Uterine smooth muscle cell (primary cell): ENCODE measurements at places on chromosomes 5 and 9. TPM values are rescaled to one million over a fixed set of nuclear protein-coding genes. Genes with fewer than 3 reads are reported as not detected.

AGXT2 gene
- not detected in 2 replicates for total RNA-seq

ECSCR gene
- 0.25 and 0.55 TPM in 2 replicates for total RNA-seq

ENTREP1 gene
- not detected in 2 replicates for total RNA-seq

DMRTA1 gene
- 1.00 and 1.5 TPM in 2 replicates for total RNA-seq

PLPPR1 gene
- total RNA-seq: not detected in 2 replicates

PCDHGA10 gene
- total RNA-seq: 4.9 and 5.2 TPM in 2 replicates

CYLC2 gene
- not detected in 2 replicates for total RNA-seq

NRG2 gene
- total RNA-seq: 0.37 and 0.77 TPM in 2 replicates

ETF1 gene
- total RNA-seq: 129 and 177 TPM in 2 replicates

ANKRD20A1 gene
- total RNA-seq: 0.12 and 0.22 TPM in 2 replicates

IRX1 gene
- total RNA-seq: not detected in 2 replicates

SPAG8 gene
- 0.75 and 1.3 TPM in 2 replicates for total RNA-seq

TBCA gene
- total RNA-seq: 98.3 and 116 TPM in 2 replicates

ZFP2 gene
- total RNA-seq: 0.22 and 1.4 TPM in 2 replicates

NDST1 gene
- total RNA-seq: 33.4 and 39.5 TPM in 2 replicates

DDX41 gene
- 89.5 and 108 TPM in 2 replicates for total RNA-seq

FNIP1 gene
- total RNA-seq: 88.6 and 97.2 TPM in 2 replicates

RNF183 gene
- 0.37 TPM in 1 of 2 replicates, not detected in the other for total RNA-seq

RXFP3 gene
- not detected in 2 replicates for total RNA-seq

ANXA2R gene
- 2.1 and 2.4 TPM in 2 replicates for total RNA-seq

DMRT1 gene
- total RNA-seq: not detected in 2 replicates

ORM2 gene
- total RNA-seq: not detected in 2 replicates

ITK gene
- total RNA-seq: not detected in 2 replicates

PCDHGC5 gene
- 2.3 and 2.9 TPM in 2 replicates for total RNA-seq

INSL6 gene
- not detected in 2 replicates for total RNA-seq

PCDHA1 gene
- total RNA-seq: under 0.01 TPM in 2 replicates

ADAMTS16 gene
- total RNA-seq: 0.77 and 1.1 TPM in 2 replicates
